ENCODE measurements at places on chromosomes 6 and 20. TPM values are rescaled to one million over a fixed set of nuclear protein-coding genes. Genes with fewer than 3 reads are reported as not detected.

DNA sequence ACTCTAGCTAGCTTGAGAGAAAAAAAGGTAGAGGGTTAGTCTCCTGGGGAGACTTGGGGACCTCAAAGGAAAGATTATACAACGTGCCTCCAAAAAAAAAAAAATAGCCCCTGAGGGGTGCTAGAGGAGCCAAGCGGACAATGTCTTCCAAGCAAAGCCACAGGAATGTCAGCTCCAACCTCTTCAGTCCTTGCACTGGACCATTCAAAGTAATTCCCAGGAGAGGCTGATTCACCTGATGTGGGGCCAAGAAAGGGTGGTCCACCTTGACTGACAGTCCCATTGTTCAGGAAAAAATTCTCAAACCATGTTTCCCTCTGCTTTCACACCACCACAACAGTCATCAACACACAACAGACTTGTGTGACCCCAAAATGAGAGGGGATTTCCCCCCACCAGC, 30.7 kb downstream of the ASIP start:
- no peak overlapping the region for H3K4me3 ChIP-seq
- H3K27ac ChIP-seq: peak overlapping the region; percentile 38
- no peaks in the 10 kb centered on the region for H3K27me3 ChIP-seq
- H3K4me1 ChIP-seq: no peaks in the 10 kb centered on the region
- no peak for DNase-seq

GRCh38 chr20:63651942-63652191, 1.4 kb downstream of the STMN3 start:
- peak overlapping the region; percentile 57 for H3K4me3 ChIP-seq
- H3K36me3 ChIP-seq: no peaks in the 10 kb centered on the region
- H3K4me1 ChIP-seq: peaks cover 3% of the 10 kb centered on the region
- no peaks in the 10 kb centered on the region for H3K27me3 ChIP-seq
- no peak overlapping the region for H3K27ac ChIP-seq
- DNase-seq: no peak

- no peaks in the 10 kb centered on the region for H3K27me3 ChIP-seq
- DNase-seq: no peak
- H3K4me1 ChIP-seq: peaks cover 3% of the 10 kb centered on the region
- no peak overlapping the region for H3K27ac ChIP-seq
- H3K36me3 ChIP-seq: peaks cover 40% of the 10 kb centered on the region
These were observed 4.5 kb downstream of the IDH3B start for GRCh38 chr20:2659547-2659946.

DNA sequence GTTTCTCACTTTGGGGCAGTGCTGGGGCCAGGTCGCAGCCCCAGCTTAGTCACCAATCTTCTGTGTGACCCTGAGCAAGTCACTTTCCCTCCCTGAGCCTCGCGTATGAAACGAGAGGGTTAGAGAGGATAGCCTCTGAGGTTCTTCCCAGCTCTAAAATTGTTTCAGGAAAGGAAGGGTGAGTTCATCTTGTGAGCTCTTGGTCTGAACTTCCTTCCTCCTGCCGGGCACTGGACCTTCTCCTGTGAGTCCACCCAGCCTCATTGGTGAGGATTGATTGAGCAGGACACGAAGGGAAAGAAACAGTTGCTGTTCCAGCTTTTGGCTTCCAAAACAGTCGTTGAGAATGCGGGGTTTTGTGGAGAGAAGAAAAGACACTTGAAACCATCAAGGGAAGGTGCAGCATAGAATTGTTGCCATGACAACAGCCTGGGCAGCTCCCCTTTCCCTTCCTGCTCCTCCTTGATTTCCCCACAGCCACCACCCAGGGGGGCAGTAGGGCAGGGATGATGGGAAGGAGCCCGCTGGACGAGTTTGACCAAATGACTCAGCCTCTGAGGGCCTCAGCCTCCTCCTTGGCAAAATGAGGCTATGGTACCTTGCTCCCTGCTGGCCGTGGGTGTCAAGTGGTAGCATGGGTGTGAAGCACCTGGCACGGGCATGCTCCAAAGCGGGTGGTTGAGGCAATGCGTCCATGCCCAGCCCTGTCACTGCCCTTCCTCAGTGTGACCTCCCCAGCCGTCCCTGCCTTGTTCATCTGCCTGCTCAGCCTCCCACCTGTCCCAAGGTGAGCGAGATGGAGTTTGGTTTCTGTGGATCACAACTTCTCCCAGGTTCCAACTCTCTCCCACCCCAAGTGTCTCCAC, 107.8 kb downstream of the CDC5L start:
- peaks cover 4% of the 10 kb centered on the region for H3K4me1 ChIP-seq
- H3K27me3 ChIP-seq: no peaks in the 10 kb centered on the region
- H3K4me3 ChIP-seq: no peak overlapping the region

DNA sequence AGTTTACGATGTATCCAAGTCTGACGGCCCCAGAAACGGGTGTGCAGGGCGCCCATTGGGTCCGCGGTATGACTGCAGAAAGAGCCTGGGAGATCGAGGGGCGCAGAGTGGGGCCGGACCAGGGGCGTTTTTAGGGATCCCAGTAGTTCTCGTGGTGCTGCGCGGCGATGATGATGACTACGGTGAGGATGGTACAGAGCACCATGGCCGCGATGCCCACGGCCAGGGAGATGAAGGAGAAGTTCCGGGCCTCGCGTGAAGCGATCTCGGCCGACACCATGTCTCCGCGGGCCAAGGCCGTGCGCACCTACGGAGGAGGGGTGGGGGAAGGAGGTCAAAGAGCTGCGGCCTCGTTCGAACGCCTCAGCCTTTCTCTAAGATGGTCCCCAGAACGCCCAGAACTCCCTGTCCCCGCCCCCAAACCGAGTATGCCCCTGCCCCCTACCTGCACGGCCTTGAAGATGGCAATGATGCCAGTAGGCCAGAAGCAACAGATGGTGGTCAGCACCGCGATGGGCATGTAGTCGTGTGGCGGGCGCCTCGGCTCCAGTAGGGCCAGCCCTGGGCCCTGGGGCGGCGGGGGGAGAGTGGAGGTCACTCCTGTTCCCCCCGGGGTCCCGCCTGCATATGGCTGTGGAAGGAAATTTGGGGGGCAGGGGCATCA, 2.5 kb downstream of the PRRT1 start:
- no peaks in the 10 kb centered on the region for H3K27me3 ChIP-seq
- no peak for DNase-seq
- peaks cover 5% of the 10 kb centered on the region for H3K4me1 ChIP-seq
- H3K36me3 ChIP-seq: no peaks in the 10 kb centered on the region
- peak overlapping the region; percentile 7 for H3K4me3 ChIP-seq
- H3K27ac ChIP-seq: no peak overlapping the region

DNA sequence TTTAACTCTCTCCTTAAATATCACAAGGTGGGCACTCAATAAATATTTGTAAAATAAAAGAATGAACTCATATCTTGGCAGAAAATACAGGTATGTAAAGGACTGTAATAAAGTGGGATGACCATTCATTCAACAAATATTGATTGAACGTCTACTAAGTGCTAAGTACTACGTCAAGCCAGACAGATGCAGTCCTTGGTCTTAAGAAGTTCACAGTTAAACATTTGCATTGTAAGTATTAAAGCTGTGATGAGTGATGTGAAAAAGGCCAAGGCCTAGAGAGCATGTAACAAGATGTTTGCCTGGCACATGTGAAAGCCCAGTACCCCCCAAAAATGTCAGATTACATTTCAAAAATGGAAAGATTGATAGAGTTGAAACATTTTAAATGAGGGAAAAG, 130.1 kb upstream of the TMEM170B start:
- H3K36me3 ChIP-seq: no peaks in the 10 kb centered on the region
- no peak for DNase-seq
- H3K4me3 ChIP-seq: no peak overlapping the region
- H3K4me1 ChIP-seq: no peaks in the 10 kb centered on the region

- no peak overlapping the region for H3K4me3 ChIP-seq
- no peaks in the 10 kb centered on the region for H3K4me1 ChIP-seq
- DNase-seq: no peak
- H3K27ac ChIP-seq: no peak overlapping the region
These were observed 85.4 kb upstream of the MYLIP start for GRCh38 chr6:16043171-16044135.

GRCh38 chr20:23225407-23226060, 125.1 kb upstream of the NXT1 start:
- H3K4me1 ChIP-seq: no peaks in the 10 kb centered on the region
- H3K27me3 ChIP-seq: no peaks in the 10 kb centered on the region
- no peaks in the 10 kb centered on the region for H3K36me3 ChIP-seq
- H3K4me3 ChIP-seq: no peak overlapping the region

GRCh38 chr20:36063916-36064657, 90.5 kb upstream of the EPB41L1 start:
- DNase-seq: no peak
- H3K27ac ChIP-seq: peak overlapping the region; percentile 86
- H3K4me3 ChIP-seq: peak overlapping the region; percentile 56
- H3K4me1 ChIP-seq: peaks cover 8% of the 10 kb centered on the region
- H3K27me3 ChIP-seq: no peaks in the 10 kb centered on the region

GRCh38 chr20:1298888-1299511, 29.9 kb downstream of the SDCBP2 start:
- no peak overlapping the region for H3K4me3 ChIP-seq
- H3K36me3 ChIP-seq: no peaks in the 10 kb centered on the region

DNA sequence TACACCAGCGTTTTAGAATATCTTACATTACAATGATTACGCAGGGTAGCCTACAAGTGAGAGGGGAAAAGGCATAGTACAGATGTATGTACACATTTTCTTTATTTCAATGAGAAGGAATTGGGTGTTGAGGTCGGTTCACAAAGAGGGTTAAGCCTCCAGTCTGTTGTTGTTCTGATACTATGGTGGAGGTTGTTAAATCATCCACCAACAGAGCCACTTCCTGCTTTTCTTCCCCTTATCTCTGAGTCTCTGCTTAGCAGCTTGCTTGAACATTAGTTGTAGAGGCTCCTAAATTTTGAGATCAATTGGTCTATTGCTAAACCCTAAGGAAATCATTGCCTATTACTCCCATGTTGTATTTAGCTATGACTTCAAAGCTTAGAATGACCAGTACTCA, 7.3 kb downstream of the RGS17 start:
- H3K4me1 ChIP-seq: no peaks in the 10 kb centered on the region
- no peak for DNase-seq
- no peak overlapping the region for H3K4me3 ChIP-seq
- no peaks in the 10 kb centered on the region for H3K27me3 ChIP-seq

DNA sequence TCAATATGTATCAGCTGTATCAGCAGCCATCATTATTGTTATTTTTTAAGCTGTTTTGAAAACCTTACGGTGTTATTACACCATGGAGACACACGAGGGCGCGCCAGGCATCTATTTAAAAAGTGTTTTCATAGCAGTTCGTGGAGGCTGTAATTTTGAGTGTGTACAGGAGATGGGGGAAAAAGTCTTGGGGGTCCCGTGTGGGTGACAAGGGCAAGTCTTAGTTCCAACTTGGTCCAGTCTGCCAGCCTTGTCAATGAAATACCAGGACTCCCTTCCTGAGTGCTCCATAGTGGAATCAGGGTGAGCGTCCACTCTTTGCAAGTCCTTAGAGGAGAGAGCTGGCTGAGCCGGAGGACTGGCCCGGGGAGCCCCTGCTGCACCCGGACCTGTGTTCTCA, 43.3 kb downstream of the SLC2A10 start:
- H3K27me3 ChIP-seq: no peaks in the 10 kb centered on the region
- no peaks in the 10 kb centered on the region for H3K4me1 ChIP-seq
- no peak overlapping the region for H3K4me3 ChIP-seq
- H3K36me3 ChIP-seq: no peaks in the 10 kb centered on the region
- H3K27ac ChIP-seq: no peak overlapping the region
- peak; percentile 33 for DNase-seq

Gene ADGRF1
- 5.6 TPM for total RNA-seq

Gene ADGB
- total RNA-seq: 8.1 TPM

Gene TTK
- total RNA-seq: 16.4 TPM

Gene LGSN
- not detected for total RNA-seq

Gene HLA-DQB2
- total RNA-seq: 1.5 TPM

Gene TNFAIP3
- total RNA-seq: 13.0 TPM

Gene HS3ST5
- 0.34 TPM for total RNA-seq

Gene OLIG3
- not detected for total RNA-seq

Gene KDM1B
- 31.8 TPM for total RNA-seq

All from prostate gland (tissue), 2 donors.